ENCODE measurements at places on chromosomes 7 and 10.

DNA sequence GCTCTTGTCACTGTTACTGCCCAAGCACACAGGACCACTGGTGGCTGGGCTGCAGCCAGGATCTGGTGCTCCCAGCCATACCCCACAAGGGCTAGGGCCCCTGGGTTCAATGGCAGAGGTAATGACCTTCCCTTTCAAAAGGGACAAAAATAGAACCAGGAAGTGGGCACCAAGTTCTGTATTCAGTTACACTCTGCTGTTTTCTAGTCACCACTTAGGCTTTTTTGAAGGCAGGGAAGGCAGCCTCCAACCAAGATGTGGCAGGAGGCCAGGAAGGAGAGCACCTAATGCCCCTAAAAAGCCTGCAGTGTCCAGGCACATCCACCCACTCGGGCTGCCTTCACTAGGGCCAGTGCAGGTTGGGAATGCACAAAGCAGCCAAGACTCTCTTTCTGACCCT, 47.8 kb downstream of the NOD1 start:
- no peak for DNase-seq

DNA sequence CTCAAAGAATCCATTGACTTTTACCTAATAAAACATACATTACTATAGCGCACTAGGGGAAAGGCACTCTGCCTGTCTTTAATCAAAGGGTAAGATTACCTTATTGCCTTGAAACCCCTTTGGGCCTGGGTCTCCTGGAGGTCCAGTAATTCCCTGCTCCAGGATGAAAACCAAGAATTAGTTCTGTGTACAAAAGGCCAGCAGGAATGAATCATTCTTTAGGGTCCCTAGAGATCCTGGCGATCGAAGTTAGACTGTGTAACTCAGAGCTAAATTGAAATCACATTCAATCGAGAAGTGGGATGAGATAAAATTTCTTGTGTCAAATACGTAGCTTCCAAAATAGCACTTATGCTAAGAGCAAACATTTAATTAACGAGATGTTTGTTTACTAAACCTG, 29.8 kb downstream of the COL28A1 start:
- DNase-seq: no peak

GRCh38 chr10:113592380-113592779, 39.5 kb downstream of the HABP2 start:
- no peak for DNase-seq

DNA sequence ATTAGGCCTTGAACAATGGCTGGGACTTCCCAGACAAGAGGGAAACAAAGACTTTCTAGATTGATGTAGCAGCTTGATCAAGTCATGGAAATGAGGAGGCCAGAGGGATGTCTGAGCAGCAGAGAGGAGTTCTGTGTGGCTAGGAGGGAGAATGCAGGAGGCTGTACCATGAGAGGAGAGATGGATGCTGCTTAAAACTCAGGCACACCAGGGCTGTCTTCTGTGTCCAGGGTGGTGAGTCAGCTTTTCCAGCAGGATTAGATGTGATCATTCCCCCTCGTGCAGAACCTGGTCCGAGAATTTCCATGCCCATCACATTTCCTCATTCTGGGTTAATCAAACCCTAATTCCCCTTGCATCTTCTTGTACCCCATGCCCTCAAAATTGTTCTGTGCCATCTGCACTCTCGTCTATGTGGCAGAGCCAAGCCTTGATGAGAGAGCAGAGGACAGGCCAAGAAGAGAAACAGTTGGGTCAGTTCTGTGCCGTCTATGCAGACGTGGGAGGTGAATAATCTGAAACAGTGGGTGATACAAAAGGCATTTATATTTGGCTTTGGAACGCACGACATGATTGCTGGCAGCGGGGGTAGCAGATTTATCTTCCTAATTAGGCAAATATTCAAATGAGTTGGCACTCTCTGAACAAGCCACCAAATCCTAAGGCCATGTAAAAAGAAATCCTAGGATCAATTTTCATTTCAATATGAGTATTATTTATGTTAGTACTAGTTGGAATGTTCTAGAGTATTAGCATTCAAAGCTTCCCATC, 160.7 kb downstream of the TMEM178B start:
- DNase-seq: no peak

DNA sequence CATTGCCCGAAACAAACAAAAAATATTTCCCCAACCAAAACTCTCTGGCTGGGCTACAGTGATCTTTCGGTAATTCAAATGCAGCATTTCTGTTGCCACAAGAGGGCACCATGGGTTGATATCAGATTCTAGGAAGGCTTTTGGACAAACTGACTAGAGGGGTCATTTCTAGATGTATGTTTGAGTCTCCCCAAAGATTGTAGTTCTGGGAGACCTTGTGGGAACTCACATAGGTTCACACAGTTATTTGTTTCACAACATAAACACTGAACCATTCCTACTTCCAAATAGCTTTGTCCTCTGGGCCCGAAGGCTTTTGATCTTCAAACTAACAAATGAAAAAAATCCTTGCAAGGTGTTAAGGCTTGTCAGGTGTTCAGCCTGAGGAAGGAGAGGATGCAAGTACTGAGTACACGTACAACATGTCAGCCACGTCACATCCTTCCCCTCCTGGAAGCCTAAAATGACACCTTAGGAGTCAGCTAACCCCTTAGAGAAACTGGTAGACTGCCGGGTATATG, 37.0 kb upstream of the IL15RA start:
- peak; percentile 26 for DNase-seq

DNA sequence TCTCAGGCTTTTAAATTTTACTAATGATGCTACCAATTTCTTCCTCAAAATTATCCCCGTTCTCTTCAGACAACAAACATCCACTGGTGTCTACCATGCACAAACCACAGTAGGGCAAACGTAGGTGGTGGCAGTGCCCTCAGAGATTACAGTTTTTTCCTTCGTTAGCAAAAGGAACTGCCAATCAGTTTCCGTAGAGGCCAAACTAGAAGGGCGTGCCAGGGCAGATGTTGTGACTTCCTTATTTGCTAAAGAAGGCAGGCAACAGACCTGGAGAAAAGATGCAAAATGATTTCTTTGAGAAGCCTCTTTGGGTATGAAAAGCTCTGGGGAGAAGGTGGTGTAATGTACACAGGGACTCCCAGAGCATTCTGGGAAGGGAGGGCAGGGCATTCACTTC, 7.6 kb upstream of the FAM180A start:
- DNase-seq: no peak

DNA sequence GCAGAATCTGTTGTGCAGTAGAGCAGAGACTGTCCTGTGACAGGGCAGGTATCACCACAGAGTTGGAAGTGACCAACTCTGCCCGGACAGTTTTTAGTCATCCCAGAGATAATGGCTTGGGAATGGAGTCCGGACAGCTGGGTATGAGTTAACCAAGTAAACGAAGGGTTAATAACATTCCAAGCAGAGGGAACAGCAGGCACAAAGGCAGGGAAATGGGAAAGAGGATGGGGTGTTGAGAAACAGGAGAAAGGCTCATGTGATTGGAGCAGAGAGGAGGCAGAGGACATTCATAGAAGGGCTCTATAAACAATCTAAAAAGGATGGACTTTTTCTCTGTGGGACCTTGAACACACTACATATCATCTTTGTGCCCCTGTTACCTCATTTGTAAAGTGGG, 132.2 kb upstream of the YAE1 start:
- DNase-seq: no peak

Measured in stimulated activated CD8-positive, alpha-beta memory T cell treated with anti-CD3 and anti-CD28 coated beads, Interleukin-4, amount 100 ng/mL, for 1 hour (primary cell).